Daoy (cell line): ENCODE measurements at places on chromosomes 1 and 21.

- DNase-seq = no peak
Observed at GRCh38 chr1:117167402-117167801, 43.3 kb downstream of the VTCN1 start.

- DNase-seq = no peak
Observed at GRCh38 chr1:236492378-236492777, 31.4 kb upstream of the LGALS8 start.

DNA sequence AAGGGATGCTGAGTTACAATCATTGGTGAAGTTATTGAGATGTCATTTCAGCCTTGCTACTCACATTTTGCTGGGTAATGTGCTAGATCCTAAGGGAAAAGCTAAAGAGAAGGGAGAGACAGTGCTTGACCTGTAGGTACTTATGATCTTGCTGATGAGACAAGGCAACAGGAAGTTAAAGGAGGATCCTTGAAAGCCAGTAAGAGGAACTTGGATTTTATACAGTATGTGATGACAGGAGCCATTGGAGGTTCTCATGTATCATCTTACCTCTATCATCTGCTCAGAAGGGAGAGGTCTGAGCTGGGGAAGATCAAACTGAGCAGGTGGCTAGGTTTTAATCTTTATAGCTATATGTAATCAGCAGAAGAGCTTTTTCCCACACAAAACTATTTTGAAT is 6.3 kb downstream of the APOBEC4 start:
- no peak for DNase-seq

GRCh38 chr1:21258331-21259134 is 31.7 kb downstream of the ECE1 start:
- no peak for DNase-seq

DNA sequence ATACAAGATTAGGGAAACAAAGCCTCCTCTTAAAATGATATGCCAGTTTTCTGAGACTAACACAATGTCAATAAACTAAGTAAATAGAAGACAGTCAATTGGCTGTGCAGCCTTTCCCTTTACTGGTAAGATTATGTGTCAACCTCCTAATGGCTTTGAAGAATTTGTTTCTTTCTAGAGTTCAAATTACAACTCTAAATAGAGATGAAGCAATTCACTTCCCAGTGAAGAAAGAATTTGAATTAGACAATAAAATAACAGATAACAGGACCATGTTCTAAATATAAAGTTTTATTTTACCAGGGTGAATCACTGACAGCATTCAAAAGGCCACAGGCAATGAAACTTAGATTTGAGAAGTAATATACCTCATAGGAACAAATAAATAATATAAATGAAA is 680.3 kb downstream of the PLA2G4A start:
- DNase-seq = no peak

DNA sequence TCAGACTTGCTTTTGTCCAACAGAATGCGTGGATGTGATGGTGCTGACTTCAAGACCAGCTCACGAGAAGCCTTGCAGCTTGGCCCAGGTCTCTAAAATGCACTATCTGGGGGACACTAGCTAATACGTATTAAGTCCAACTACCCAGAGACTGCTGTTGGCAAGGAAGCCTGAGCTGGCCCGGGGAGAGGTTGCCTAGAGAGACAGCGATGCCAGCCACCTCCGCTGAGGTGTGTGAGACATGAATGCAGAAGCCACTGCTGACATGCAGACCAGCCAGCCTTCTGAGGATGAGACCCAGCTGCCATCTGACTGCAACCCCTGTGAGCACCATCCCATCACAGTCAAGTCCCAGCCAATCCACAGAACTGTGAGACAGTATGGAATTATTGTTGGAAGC is 32.5 kb downstream of the THAP3 start:
- DNase-seq = no peak
